CD4-positive, alpha-beta T cell treated with Interleukin-12 subunit alpha and Interleukin-12 subunit beta, for 1 hour (primary cell): ENCODE measurements at places on chromosomes 3 and 15.

- peak; percentile 59 for DNase-seq
These were observed 5.8 kb upstream of the TOPAZ1 start for GRCh38 chr3:44235604-44236484.

DNA sequence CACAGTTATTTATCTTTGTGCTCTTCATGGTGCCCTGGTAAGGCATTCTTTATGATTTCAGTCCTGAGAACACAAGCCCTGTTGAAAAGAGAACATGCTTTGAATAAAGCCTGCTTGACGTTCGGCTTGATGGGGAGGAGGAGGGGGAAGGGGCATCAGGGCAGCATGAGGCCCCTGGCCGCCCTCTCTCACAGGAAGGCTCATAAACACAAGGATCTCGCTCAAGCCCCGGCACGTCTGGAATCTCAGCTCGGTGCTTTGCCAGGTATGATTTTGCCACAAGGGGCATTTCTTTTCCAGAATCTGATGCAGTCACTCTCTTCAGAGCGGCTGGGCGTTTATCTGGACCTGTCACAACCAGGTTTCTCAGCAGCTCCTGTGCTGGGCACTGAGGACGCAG lies 129.4 kb downstream of the DNAJB8 start:
- DNase-seq: no peak

- no peak for DNase-seq
These were observed 4.0 kb downstream of the CCDC9B start for GRCh38 chr15:40336744-40337122.

- no peak for DNase-seq
These were observed 105.8 kb downstream of the LSAMP start for GRCh38 chr3:116339441-116340028.

GRCh38 chr3:127682561-127682960 lies 9.8 kb downstream of the ABTB1 start:
- DNase-seq: no peak

GRCh38 chr3:105728771-105729312 lies 140.0 kb downstream of the CBLB start:
- no peak for DNase-seq

DNA sequence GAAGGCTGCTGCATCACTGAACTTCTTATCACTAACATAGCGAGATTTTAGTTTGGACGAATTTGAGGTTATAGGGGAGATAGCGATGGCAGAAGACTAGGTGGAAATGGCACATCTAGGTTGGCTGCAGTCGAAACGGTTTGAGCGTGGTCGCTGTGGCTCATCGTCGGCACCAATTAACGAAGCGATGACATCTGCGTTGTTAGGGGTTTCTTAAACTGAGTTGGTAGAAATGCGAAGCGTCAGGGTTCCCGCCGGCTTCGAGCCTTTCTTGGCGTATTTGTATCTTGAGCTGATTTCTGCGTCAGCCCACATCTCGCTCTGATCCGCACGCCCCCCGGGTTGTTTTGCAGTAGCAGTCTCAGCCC lies 319 bp downstream of the LNP1 start:
- DNase-seq: peak; percentile 60

GRCh38 chr3:50299929-50300680 lies 900 bp upstream of the HYAL3 start:
- peak; percentile 22 for DNase-seq

GRCh38 chr15:73305331-73306211 lies 63.2 kb downstream of the HCN4 start:
- peak; percentile 30 for DNase-seq

GRCh38 chr3:88362428-88362827 lies 212.7 kb downstream of the C3orf38 start:
- no peak for DNase-seq
